ENCODE measurements at places on chromosomes 5 and 9. TPM values are rescaled to one million over a fixed set of nuclear protein-coding genes. Genes with fewer than 3 reads are reported as not detected.

The BAAT gene
- 0.14 TPM for total RNA-seq

The PCDHGA9 gene
- total RNA-seq = 0.92 TPM

DNA sequence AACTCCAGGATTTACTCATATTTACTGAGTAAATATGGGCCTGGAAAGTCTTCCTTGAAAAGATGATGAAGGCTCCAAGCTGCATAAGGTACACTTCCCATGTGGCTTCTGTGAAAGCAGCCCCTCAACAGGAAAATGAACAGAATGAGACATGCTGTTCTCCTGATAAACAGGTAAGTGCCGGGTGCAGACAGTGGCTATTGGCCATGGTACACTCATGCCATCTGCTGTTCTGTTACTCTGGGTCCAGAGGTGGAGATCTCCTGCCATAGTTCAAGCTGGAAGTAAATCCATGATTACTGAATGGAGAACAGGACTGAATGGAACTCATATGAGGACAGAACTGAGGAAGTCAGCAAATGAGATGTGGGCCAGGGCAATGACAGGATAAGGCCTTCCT is 103.6 kb downstream of the SLIT3 start:
- no peak for DNase-seq

DNA sequence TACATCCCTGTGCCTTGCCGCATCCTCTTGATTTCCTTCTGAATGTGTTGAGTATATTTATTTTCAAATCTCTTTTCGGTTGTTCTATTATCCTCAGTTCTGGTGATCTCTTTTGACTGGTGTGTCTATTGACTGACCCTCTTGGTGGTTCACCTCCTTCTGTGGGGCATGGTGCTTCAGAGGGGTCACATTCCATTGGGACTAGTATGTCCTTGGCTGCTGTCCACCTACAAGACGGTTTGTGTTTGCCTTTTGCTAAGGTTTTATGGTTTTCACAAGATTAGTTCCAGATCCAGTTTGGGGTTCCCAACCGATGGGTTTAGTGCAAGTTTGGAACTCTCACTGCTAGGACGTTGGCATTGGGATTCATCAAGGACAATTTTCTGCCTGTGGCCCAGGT is 66.6 kb downstream of the PHF2 start:
- no peak for DNase-seq

- no peak for DNase-seq
Measured at GRCh38 chr5:14714706-14715105, 50.2 kb downstream of the OTULIN start.

- DNase-seq = no peak
Measured at GRCh38 chr5:68370196-68370595, 154.6 kb downstream of the PIK3R1 start.

- DNase-seq = no peak
Measured at GRCh38 chr9:89116805-89117192, 61.8 kb downstream of the SHC3 start.

- DNase-seq = no peak
Measured at GRCh38 chr5:21918451-21918850, 934.7 kb downstream of the CDH12 start.

- no peak for DNase-seq
Measured at GRCh38 chr5:1318659-1319251, 23.9 kb upstream of the TERT start.
